Breast epithelium (tissue), 4 donors: ENCODE measurements at places on chromosomes 4 and X.

- DNase-seq = no peak
Observed at GRCh38 chr4:65600656-65601055, 69.6 kb downstream of the EPHA5 start.

- no peak for DNase-seq
Observed at GRCh38 chr4:123304151-123304964, 92.2 kb upstream of the SPRY1 start.

- no peak for DNase-seq
Observed at GRCh38 chrX:50814701-50815100, 707 bp upstream of the SHROOM4 start.

- no peak for DNase-seq
Observed at GRCh38 chrX:36908801-36909675, 99.1 kb upstream of the FAM47C start.

GRCh38 chr4:184344899-184345572 lies 127.4 kb upstream of the ENPP6 start:
- no peak for DNase-seq

GRCh38 chrX:861921-862320 lies 231.3 kb downstream of the SHOX start:
- no peak for DNase-seq

- DNase-seq = no peak
Observed at GRCh38 chr4:75653845-75654503, 19.2 kb downstream of the G3BP2 start.

DNA sequence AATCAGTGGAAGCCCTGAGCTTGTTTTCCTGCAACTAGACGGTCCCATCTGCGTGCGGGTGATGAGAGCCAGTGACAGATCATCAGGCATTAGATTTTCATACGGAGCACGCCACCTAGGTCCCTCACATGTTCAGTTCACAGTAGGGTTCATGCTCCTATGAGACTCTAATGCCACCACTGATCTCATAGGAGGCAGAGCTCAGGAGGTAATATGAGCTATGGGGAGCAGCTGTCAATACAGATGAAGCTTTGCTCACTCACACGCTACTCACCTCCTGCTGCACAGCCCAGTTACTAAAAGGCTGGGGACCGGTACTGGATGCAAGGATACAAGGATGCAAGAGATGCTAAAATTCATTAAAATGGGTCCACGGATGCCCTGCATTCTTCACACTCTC lies 61.2 kb downstream of the DHRSX start:
- DNase-seq = no peak

- DNase-seq = no peak
Observed at GRCh38 chrX:10903523-10903922, 207.6 kb upstream of the HCCS start.

DNA sequence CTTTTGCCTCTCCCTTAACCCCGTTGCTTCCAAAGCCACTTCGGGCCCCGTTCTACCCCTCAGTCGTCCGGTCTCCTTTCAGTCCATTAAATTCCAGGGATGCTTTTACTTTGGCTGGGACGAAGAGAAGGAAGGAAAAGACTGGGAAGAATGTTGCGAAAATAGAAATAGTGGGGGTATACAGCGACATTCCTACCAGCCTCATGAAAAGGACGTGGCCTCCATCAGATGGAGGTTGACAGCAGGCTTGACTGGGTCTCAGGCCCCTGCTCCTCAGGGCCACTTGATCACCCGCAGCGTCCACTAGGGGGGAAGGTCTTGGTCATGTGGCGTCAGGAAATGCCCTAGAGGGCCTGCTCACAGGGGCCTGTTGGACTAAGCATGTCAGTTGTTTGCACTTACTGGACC lies 657 bp upstream of the ANKRD50 start:
- DNase-seq = peak; percentile 50

- DNase-seq = no peak
Observed at GRCh38 chr4:40581254-40582140, 48.2 kb downstream of the RBM47 start.

DNA sequence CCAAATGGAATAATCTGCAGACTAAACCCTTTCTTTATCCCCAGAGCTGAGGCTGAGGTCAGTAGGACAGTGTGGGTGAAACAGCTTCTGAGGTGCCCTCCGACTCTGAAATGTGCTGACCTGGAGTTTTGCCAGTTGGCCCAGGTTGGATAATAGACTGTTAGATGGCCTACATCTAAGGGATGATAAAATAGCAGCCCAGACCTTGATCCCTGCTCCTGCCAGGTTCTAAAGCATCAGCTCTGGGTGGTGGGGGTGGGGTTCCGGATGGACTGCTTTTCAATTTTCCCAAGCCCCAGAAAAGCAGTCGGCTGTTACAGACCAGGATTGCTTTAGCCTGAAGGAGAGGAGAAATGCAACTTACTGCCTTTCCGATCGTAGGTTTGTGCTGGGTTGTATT lies 110.4 kb downstream of the NHS start:
- no peak for DNase-seq

DNA sequence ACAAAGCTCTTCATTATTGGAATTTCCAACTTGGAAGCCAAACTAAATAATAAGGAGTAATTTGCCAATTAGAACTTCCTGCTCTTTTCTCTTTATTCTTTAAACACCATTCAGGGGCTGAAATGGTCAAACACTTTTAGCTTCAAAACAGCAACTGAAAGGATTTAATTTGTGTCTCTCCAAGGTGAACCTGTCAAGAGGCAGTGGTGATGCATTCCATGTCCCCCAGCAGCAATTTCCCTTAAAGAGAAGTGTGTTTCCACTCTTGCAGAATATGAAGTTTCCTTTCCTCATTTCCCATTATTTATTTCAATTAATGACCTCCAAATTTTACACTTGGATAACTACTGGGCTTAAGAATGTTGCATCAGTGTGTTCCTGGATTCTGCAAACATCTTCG lies 156.0 kb downstream of the COL25A1 start:
- DNase-seq = no peak

DNA sequence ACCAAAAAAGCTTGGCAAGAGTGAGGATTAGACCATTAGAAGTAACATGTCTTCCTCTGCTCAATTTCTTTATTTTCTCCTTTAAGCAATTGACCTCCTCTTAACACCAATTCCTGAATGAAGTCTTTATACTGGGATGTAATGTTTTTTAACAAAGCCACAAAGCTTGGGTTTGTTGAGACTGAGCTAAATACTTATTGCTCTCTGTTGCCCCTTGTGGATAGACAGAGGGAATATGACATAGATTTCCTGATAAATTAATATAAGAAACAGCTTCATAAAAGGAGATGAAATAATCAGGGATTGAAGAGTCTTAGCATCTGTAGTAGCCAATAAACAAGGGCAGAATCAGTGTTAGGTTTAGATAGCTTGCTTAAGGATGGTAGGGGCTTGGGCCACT lies 57.6 kb downstream of the CCDC160 start:
- DNase-seq = no peak

DNA sequence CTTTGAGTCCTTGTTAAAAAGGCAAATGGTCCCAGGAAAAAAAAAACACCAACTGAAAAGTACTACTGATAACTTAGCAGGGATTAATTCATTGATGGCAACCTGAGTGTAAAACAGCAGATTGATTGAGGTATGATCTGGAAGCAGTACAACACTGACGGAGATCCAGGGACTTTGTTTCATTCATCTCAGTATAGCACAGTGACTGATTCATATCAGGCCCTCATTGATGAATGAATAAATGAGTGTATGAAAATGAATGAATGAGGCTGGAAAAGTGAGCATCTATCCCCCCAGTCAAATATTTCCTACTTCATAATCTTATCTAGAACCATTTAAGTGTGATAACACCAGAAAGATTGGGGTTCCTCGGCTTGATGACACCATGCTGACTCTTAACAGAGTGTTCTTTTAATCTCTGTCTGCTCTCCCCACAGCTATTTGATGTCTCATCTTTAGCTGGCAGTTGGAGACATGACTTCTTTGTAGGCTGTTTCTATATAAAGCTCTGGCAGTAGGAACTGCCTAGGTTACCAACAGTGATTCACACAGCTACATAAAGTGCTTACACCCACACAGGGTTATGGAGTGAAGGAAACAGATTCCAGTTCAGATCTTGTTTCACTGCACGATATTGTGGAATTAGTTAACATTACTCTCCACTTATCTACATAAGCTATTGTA lies 18.6 kb upstream of the RNF128 start:
- DNase-seq = no peak

DNA sequence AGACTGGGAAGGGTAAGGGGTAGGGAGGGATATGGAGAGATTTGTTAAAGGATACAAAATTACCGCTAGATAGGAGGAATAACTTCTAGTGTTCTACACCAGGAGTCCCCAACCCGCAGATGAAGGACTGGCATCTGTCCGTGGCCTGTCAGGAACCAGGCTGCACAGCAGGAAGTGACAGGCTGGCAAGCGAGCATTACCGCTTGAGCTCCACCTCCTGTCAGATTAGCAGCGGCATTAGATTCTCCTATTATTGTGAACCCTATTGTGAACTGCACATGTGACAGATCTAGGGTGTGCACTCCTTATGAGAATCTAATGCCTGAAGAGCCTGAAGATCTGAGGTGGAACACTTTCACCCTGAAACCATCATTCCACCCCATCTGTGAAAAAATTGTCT lies 27.9 kb upstream of the BBS7 start:
- no peak for DNase-seq
